ENCODE measurements at places on chromosomes 4 and X.
A peak's percentile ranks its signal among the peaks of the same experiment; 100 is the strongest.

DNA sequence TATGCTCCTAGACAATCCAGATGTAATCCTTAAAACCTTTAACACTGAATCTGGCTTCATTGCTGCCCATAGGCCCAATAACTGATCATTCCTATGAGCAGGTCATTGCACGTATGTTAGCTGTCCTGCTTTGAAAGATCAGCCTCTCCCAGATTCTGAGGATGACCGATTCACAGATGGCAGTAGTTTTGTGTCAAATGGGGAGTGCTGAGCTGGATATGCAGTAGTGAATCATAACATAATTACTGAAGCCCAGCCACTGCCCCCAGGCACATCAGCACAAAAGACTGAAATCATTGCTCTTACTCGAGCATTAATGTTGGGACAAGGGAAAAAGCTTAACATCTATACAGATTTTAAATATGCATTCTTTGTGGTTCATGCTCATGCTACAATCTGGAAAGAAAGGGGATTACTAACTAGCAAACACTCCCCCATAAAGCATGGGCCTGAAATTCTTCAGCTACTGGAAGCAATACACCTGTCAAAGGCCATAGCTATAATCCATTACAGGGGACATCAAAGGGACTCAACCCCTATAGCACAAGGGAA lies 16.4 kb upstream of the ZNF280C start:
- no peak for DNase-seq

- no peak for DNase-seq
Measured at GRCh38 chrX:39911278-39911897, 186.4 kb downstream of the BCOR start.

GRCh38 chrX:78957768-78958130 lies 12.6 kb downstream of the P2RY10 start:
- DNase-seq: no peak

GRCh38 chr4:174444390-174444789 lies 77.9 kb downstream of the HPGD start:
- DNase-seq: no peak

DNA sequence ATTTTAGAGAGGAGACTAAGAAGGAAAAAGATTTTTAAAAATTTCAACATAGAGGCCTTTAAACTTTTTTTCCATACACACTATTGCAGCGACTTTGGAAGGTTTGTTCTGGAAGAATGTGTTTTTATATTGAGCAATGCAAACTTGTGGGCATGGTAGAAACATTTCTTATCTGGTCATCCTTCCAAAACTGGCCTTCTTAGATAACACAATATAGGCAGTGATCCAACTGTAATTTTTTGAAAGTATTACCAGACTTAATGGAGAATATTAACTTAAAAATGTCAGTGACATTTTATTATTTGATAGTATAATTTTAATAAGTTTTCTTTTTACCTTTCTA lies 25.6 kb downstream of the FHDC1 start:
- DNase-seq: no peak

DNA sequence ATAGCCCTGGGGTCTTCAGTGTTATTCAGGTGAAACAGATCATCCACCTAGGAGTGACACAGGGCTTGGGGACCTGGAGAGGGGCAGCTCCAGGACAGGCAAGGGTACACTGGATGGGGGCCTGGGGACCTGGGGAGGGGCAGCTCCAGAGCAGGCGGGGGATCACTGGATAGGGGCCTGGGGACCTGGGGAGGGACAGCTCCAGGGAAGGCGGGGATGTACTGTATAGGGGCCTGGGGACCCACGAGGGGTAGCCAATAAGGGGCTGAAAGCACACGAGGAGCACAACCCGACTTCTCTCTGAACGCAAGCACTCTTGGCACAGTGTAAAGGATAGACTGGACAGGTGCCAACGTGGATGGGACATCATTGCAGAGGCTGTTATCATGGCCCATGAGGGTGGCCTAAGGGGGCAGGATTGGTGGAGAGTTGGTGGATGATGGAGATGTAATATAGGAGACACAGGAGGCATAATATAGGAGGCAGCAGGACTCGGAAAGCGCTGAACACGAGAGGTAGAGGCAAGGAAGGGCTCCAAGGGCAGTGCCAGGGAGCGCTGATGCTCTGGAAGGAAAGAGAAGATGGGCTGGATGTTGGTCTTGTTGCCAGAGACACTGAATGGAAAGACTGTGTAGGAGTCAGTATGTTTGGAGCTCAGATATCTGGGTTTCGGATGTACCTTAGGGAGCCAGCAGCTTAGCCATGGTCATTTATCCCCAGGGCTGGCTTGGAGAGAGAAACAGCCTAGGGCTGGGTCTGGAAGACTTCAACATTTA lies 37.9 kb upstream of the FGFBP2 start:
- no peak for DNase-seq

- DNase-seq: no peak
Measured at GRCh38 chr4:13396161-13396560, 88.0 kb downstream of the RAB28 start.

DNA sequence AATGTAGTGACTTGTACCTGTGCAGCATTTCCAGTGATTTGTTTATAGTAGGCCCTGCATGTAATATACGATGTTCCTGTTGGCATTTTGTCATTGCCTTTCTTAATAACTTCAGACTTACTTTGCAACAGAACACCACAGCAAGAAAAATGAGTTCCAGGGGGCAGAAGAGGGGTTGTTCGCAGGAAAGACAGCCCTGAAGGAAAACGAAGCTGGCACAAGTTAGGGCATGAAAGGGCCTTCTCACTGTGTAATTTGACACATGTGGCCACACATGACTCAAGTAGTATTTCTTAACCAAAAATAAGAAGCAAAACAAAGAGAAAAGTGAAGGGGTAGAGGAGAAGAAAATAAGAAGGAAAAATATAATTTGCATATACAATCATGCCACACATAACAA lies 265.8 kb upstream of the SMIM31 start:
- DNase-seq: no peak

GRCh38 chrX:114344756-114345349 lies 239.0 kb upstream of the HTR2C start:
- peak; percentile 12 for DNase-seq

DNA sequence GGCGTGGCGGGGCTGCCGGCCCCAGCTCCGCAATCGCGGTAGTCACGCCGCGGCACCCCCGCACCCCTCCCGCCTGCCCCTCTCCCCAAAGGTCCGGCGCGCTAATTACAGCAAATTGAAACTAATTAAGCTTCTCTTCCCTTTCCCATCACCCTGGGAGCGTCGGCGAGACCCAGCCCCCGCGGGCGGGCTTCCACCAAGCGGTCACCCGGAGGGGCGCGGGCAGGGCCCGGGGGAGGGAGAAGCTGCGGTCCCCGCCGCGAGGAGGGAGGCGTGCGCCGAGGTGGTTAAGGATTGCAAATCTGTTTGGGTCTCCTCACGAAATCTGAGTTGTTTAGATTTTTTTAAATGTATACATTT lies 13.1 kb downstream of the ARX start:
- DNase-seq: no peak

DNA sequence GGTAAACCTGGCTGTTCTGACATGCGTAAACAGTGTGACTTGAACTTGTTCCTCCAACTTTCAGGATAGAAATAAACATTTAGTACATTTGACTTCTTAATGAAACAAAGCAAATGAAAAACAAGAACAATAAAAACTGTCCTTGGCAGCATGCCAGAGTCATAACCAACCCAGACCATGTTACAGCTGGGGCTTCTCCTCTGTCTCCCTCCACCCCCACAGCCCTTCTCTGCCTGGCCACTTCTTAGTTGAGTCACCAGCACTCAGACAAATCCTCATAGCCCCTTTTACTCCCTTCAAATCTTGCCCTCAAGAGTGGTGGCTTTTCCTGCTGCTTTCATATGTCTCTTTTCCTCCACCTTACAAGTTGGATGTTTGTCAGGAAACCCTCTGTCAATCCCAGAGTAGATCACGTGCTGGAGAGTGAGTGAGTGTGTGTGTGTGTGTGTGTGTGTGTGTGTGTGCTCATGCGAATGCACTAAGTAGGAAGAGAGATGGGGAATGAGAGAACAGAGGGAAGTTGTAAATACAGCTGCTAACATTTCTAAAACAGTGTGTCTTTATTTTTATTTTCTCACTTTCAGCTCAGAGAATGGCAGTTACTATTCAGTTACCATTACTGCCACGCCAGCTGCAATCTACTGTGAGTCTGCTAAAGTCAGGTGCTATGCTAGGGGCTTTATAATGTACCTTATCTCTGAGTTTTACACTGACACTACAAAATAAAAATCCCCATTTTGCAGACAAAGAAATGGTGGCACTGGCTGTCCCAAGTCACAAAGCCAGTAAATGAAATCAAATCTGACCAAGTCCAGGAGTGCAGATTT lies 15.0 kb downstream of the SCARB2 start:
- DNase-seq: no peak

DNA sequence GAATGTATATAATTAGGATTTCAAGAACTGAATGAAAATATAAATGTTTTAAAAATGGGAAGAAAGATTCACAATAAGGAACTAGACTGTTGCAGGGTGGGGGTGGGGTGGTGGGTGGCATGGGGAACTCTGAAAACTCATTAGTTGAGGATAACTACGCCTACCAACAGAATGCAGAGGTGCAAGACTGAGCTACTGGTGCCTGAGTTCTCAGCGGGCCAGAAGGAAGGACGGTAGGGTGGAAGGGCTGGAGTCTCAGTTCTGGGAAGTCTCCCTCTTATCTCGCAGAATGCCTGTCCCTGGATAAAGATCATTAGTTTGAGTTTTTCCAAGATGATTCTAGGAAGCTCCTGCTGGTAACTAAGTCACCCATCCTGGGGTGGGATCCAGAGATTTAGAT lies 1.3 kb upstream of the SOD3 start:
- DNase-seq: no peak

Measured in stromal cell of bone marrow (primary cell).